Central memory CD8-positive, alpha-beta T cell (primary cell): ENCODE measurements at places on chromosomes 2 and 18.
A peak's percentile ranks its signal among the peaks of the same experiment; 100 is the strongest.

DNA sequence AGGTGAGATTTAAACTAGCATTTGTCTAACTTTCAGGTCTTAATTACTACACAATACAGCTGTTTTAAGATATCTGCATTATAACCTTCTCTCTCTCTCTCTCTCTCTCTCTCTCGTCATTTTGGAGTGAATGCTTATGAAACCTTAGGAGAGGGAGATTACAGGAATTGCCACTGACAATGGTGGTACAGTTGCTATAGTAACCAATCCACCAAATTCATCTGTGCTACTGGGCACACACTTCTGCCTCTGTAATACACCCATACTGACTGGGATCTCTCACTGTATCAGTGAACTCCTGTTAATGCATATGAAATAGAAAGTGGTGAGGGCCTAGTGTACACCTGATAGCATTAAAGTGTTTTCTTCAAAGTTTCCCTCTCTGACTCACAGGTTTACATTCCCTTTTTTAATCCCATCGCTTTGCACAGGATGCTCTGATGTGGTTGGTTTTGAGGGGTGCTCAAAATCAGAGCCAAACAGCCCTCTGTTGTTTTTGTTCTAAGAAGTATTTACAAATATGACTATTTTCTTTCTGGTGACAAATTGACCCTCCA lies 13.1 kb downstream of the KLHL14 start:
- H3K4me3 ChIP-seq = no peak overlapping the region
- peaks cover 1% of the 10 kb centered on the region for H3K36me3 ChIP-seq
- no peak for DNase-seq
- H3K27me3 ChIP-seq = peaks cover 12% of the 10 kb centered on the region
- H3K27ac ChIP-seq = no peak overlapping the region
- H3K4me1 ChIP-seq = no peaks in the 10 kb centered on the region

DNA sequence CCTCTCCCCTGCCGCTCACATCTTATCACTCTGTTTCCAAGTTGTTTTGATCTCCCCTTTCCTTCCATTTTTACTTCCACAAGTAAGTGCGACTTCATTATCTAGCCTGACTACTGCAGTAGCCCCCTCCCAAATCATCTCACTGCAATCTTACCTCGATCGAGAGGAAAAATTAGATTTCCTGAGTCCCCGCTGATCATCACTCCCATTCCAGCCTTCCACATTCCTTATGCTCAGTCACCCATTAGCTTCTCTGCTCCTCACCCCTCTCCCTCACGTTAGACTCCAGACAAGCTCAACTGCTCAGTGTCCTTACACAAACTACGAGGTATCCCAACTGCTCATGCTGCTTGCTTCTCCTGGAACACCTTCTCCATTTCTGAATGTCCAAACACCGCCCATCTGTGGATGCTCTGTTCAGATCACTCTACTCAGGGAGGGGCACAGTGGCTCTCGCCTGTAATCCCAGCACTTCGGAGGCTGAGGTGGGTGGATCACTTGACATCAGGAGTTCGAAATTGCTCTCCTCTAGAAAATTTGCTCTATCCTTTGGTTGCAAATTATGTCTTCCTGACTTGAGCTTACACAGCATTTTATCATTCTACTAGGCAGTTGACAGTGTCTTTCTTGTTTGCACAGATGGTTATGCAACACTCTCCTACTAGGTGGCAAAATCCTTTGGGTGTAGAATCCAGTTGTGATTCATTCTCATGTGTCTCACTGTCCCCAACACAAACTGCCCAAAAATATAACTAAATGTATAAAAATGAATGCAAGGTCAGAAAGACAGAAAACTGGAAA lies 96.5 kb downstream of the INO80D start:
- no peak overlapping the region for H3K27ac ChIP-seq
- DNase-seq = no peak
- no peaks in the 10 kb centered on the region for H3K27me3 ChIP-seq
- H3K36me3 ChIP-seq = peaks cover 15% of the 10 kb centered on the region
- H3K4me3 ChIP-seq = no peak overlapping the region
- H3K4me1 ChIP-seq = no peaks in the 10 kb centered on the region

GRCh38 chr2:160427629-160428404 lies 65.8 kb downstream of the RBMS1 start:
- peak overlapping the region; percentile 82 for H3K27ac ChIP-seq
- peaks cover 2% of the 10 kb centered on the region for H3K36me3 ChIP-seq
- H3K4me3 ChIP-seq = peak overlapping the region; percentile 64

- no peak for DNase-seq
- H3K4me1 ChIP-seq = no peaks in the 10 kb centered on the region
- no peak overlapping the region for H3K27ac ChIP-seq
- H3K4me3 ChIP-seq = no peak overlapping the region
Measured at GRCh38 chr2:18966131-18966530, 376.8 kb upstream of the NT5C1B start.

- H3K27me3 ChIP-seq = no peaks in the 10 kb centered on the region
- peak overlapping the region; percentile 92 for H3K4me3 ChIP-seq
- no peak for DNase-seq
- peak overlapping the region; percentile 94 for H3K27ac ChIP-seq
- peaks cover 62% of the 10 kb centered on the region for H3K4me1 ChIP-seq
Measured at GRCh38 chr2:218397820-218398436, 1.7 kb upstream of the CTDSP1 start.

- no peak overlapping the region for H3K4me3 ChIP-seq
- DNase-seq = no peak
- H3K4me1 ChIP-seq = no peaks in the 10 kb centered on the region
Measured at GRCh38 chr2:39851251-39851650, 72.2 kb upstream of the THUMPD2 start.

DNA sequence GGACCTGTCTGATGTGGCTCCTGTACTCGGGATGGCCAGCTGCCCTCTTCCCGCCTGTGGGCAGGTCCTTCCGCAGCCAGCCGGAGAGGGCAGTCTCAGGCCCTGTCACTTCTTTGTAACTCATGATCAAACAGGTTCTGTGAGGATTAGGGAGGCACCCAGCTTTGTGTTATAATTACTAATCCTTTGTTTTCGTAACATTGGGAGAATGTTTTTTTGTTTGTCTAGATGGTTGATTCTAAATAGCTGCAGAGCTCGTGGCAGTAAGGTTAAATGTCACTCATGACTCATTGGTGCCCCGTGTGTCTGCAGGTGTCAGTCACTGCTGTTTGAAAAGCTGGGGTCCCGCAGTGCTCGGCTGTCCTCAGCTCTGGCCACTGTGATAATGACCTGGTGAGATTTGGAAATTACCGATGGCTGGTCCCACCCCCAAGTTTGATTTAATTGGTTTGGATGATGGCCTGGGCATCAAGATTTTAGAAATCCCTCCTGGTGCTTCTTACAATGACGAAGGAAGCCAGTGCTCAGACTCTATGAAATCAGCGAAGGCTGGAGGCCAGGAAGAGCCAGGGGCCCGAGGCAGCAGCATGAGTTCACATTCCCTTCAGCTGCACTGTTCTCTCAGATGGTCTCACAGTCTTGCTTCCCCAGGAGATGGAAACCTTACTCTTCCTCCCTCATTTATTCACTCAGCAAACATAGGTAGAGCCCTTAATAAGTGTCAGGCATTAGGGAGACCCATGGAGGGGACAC lies 172.8 kb downstream of the VAPA start:
- peaks cover 22% of the 10 kb centered on the region for H3K27me3 ChIP-seq
- no peak overlapping the region for H3K27ac ChIP-seq
- H3K36me3 ChIP-seq = no peaks in the 10 kb centered on the region
- no peaks in the 10 kb centered on the region for H3K4me1 ChIP-seq
- H3K4me3 ChIP-seq = no peak overlapping the region
- no peak for DNase-seq
